GM23248 (cell line): ENCODE measurements at places on chromosomes 1 and 21. TPM values are rescaled to one million over a fixed set of nuclear protein-coding genes. Genes with fewer than 3 reads are reported as not detected.

Gene OLIG2
- not detected in 2 replicates for polyA plus RNA-seq

Gene KCNN3
- polyA plus RNA-seq = not detected in 2 replicates

Gene PIK3R3
- polyA plus RNA-seq = 1.3 and 1.6 TPM in 2 replicates

- DNase-seq = peak; percentile 34
- H3K27ac ChIP-seq = no peak overlapping the region
- H3K36me3 ChIP-seq = no peaks in the 10 kb centered on the region
- no peak overlapping the region for H3K4me3 ChIP-seq
- H3K4me1 ChIP-seq = no peaks in the 10 kb centered on the region
- no peaks in the 10 kb centered on the region for H3K27me3 ChIP-seq
Measured at GRCh38 chr1:212141404-212141803, 105.9 kb downstream of the DTL start.

DNA sequence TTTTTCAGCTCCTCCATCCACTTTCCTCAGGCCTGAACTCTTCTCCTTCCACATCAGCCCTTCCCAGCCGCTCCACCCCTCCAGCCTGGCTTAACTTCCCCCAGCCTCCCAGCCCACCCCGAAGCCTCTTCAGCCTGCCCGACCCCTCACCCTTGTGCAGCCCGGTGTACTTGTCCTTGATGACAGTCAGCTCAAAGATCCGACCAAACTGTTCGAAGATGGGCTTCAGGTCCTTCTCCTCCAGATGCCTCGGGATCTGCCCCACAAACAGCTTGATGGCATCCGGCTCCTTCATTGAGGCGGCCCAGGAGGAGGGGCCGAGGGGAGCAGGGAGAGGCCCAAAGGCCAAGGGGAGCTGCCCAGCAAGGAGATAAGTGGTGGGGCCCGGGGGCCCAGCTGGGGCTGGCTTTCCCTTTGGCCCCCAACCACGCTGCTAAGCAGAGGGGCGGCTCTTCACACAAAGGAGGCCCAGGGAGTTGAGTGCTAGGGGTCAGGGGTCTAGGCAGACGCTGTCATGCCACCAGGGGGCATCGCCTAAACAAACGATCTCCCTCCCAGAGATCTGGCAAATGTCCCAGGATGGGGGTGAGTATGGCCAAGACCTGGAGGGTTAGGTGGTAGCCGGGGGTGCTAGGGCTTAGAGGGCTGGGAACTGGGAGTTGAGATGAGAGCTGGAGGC is 738 bp downstream of the CELF3 start:
- H3K27ac ChIP-seq = no peak overlapping the region
- H3K27me3 ChIP-seq = peaks cover 36% of the 10 kb centered on the region
- no peak overlapping the region for H3K4me3 ChIP-seq
- no peaks in the 10 kb centered on the region for H3K36me3 ChIP-seq
- DNase-seq = no peak
- H3K4me1 ChIP-seq = no peaks in the 10 kb centered on the region

DNA sequence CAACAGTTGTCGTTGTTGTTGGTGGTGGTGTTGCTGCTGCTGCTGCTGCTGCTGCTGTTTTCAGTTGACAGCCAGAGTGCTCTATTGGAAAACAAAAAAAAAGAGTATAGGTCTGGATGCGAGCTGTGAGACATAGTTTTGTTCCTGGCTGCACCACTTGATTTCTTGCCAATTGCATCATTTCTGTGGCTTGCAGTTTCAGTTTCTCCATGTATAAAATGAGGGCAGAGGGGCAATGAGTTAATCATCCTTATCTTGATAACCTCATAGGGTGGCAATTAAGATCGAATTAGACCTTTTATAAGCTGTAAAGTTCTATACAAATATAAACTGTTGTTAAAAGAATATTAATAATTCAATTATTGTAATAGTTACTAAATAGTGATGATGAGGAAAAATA is 156.7 kb downstream of the DMRTA2 start:
- DNase-seq = peak; percentile 78
- H3K36me3 ChIP-seq = no peaks in the 10 kb centered on the region
- peaks cover 15% of the 10 kb centered on the region for H3K4me1 ChIP-seq
- peak overlapping the region; percentile 30 for H3K4me3 ChIP-seq

DNA sequence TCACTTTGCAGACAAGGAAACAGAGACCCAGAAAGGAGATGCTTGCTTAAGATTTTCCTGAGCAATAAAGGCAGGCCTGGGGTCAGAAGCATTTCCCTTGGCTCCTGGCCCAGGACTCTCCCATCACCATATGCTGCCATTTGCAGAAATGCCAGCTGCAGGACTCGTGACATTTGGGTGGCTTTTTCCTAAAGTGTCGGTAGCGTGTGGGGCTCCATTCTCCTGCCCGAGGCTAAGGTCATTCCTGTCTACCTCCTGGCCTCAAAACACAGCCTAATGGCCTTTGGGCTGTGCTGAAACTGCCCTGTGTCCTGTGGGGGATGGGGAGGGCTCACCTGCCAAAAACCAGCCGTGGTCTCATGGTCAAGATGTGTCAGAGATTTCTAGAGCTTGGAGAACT is 216.1 kb upstream of the EDN2 start:
- no peak for DNase-seq

DNA sequence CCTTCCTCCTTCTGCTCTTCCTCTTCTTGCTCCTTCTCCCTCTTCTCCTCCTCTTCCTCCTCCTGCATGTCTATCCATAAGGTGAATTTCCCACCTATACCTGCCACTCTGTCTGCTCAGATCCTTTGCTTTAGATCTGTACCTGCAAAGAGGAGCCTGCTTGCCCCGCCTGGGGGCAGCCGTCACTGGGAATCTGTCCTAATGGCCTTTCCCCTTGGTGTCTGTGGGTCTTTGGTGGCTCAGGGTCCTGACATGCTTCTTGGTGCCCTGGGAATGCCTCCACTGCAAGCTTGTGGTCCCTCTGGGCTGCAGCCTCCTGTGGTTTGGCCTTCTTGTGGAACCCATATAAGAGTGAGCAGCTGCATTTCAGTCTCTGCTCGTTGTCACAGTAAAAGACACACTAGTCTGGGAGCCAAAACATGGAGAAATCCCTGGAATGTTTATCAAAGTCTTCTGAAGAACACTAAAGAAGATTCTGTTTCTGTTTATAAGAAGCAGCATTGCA is 79.5 kb upstream of the CSF3R start:
- no peak for DNase-seq
- H3K27ac ChIP-seq = no peak overlapping the region
- no peak overlapping the region for H3K4me3 ChIP-seq

DNA sequence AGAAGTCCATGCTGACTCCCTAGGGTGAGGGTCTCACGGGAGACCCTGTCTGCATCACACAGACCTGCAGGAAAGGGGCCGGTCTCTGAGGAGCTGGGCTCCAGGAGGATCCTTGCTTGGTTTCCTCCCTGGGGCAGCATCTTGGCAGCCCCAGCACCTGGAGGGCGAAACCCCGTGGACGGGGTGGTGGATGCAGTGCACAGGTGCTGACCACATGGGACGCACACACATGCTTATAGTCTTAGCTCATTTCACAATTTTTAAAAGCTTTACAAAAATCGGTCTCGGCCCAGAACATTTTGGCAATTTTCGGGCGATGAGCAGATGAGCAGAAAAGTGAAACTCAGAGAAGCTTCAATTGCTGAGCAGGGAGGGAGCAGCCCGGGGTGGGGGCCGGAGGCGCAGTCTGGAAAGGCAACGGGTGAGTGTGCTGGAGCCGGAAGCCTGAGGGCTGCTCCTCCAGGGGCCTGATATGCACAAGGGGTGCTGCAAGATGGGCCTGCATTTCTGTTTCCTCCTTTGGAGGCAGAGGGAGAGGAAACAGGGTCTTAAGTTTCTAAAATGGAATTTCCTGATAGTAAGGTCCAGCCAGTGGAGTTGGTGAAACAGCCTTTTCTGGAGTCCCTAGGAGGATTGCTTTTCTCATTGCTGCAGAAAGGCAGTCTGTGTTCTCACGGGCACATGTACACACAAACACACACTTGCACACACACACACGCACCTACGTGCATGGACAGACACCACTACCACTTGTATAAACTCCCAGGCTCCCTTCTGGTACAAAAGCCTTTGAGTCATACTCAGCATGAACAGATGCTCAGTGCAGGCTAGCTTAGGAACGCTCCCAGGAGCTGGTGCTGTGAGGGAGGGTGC is 60.6 kb downstream of the SCCPDH start:
- no peak overlapping the region for H3K27ac ChIP-seq
- peak; percentile 76 for DNase-seq
- H3K27me3 ChIP-seq = no peaks in the 10 kb centered on the region
- peak overlapping the region; percentile 58 for H3K4me3 ChIP-seq

- H3K36me3 ChIP-seq = peaks cover 49% of the 10 kb centered on the region
- peaks cover 72% of the 10 kb centered on the region for H3K4me1 ChIP-seq
- H3K27me3 ChIP-seq = no peaks in the 10 kb centered on the region
Measured at GRCh38 chr1:24803987-24804530, 58.8 kb downstream of the CLIC4 start.

DNA sequence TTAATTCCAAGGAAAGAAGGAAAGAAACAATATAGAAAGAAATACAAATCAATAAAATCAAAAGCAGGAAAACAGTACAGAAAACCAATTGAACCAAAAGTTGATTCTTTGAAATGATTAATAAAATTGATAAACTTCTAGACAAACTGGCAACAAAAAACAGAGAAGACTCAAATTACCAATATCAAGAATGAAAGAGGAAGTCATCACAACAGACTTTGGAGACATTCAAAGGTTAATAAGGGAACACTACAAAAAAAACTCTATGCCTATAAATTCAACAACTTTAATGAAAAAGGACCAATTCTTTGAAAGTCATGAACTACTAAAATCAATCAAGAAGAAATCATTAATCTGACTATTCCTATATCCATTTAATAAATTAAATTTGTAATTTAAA is 329.3 kb upstream of the NR5A2 start:
- H3K4me3 ChIP-seq = no peak overlapping the region
- peaks cover 7% of the 10 kb centered on the region; the same call in 1 of the 2 replicates for H3K4me1 ChIP-seq
- H3K27me3 ChIP-seq = no peaks in the 10 kb centered on the region
- no peak overlapping the region for H3K27ac ChIP-seq

DNA sequence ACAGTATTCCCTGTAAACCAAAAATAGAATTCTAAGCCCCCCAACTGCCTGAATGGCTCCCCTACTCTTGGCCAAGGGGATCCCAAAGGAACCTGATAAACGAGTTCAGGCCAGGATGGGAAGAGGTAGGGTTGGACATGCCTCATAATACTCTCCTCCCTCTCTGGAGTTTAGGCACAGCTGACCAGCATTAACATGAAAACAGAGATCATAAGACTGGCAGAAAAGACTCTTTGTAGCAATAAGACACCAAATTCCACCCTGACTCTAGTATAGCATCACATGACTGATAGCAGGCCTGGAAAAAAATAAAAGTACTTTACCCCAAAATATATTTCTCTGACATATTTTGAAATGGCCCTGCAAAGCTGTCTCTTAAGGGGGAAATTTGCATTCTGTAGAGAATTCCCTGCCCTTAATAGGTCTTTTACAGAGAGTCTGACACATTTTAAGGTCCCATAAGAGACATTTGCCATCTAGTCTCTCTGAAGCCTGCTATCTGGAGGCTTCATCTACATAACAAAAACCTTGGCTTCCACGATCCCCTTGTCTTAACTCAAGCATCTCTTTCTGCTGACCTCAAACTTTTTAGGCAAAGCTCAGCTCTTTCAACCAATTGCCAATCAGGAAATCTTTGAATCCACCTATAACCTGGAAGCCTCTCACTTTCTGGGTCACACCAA is 55.9 kb downstream of the SIK1 start:
- no peak overlapping the region for H3K27ac ChIP-seq
- H3K36me3 ChIP-seq = no peaks in the 10 kb centered on the region
- no peaks in the 10 kb centered on the region for H3K27me3 ChIP-seq
- no peak for DNase-seq
- H3K4me1 ChIP-seq = peaks cover 14% of the 10 kb centered on the region
- no peak overlapping the region for H3K4me3 ChIP-seq

GRCh38 chr1:211829343-211830054 is 1.1 kb downstream of the LPGAT1 start:
- DNase-seq = peak; percentile 56
- no peaks in the 10 kb centered on the region; the same call in 1 of the 2 replicates for H3K36me3 ChIP-seq
- peak overlapping the region; percentile 73 for H3K4me3 ChIP-seq
- H3K27me3 ChIP-seq = no peaks in the 10 kb centered on the region

GRCh38 chr1:27542463-27543273 is 52.7 kb upstream of the WASF2 start:
- H3K27me3 ChIP-seq = no peaks in the 10 kb centered on the region
- H3K36me3 ChIP-seq = no peaks in the 10 kb centered on the region
- no peak overlapping the region for H3K4me3 ChIP-seq
- DNase-seq = peak; percentile 70

- H3K4me3 ChIP-seq = no peak overlapping the region
- no peaks in the 10 kb centered on the region for H3K4me1 ChIP-seq
- no peaks in the 10 kb centered on the region for H3K27me3 ChIP-seq
- H3K27ac ChIP-seq = no peak overlapping the region
- no peaks in the 10 kb centered on the region for H3K36me3 ChIP-seq
- DNase-seq = peak; percentile 44
Measured at GRCh38 chr1:230335861-230336522, 90.1 kb downstream of the PGBD5 start.

GRCh38 chr21:38920631-38921398 is 115.1 kb downstream of the ETS2 start:
- H3K4me3 ChIP-seq = peak overlapping the region; percentile 40
- H3K27ac ChIP-seq = peak overlapping the region; percentile 22; the same call in 1 of the 2 replicates
- DNase-seq = peak; percentile 68

DNA sequence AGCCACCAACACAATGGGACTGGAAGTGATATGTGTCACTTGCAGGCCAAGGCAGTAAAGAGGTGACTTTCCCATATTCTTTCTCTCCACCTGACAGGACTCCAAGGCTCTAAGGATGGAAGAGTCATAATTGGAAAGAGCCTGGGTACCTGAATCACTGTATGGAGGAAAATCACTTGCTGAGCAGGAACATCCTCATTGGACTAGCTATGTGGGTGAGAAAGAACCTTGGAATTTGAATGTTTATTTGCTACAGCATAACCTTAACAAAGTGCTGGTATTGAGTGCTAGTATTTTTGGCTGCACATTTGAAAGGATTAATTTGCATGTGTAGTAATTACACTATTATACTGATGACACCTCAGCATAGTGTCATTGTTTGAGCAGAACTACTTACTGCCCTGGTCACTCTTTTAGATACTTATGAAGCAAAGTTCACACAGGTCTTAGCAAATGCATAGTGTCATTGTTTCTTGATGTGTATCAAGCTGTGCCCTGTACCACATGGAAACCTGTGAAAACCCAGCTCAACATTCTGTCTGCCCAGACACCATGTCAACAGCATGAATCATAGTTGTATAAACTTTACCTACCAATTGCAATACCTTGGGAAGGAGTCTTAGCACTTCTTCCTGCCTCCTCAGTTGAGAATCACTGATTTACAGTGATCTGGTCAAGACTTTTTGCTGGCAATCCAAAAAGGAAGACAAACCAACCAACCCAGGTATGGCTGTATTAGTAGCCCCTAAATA is 5.1 kb upstream of the S100A10 start:
- no peaks in the 10 kb centered on the region for H3K27me3 ChIP-seq
- no peak overlapping the region for H3K4me3 ChIP-seq
- no peak for DNase-seq

- no peaks in the 10 kb centered on the region for H3K36me3 ChIP-seq
- DNase-seq = no peak
- no peak overlapping the region for H3K27ac ChIP-seq
Measured at GRCh38 chr1:179822065-179822464, 55.5 kb downstream of the TOR1AIP2 start.
